NCI-H1092 (cell line): ENCODE measurements at places on chromosomes 5 and 9.

DNA sequence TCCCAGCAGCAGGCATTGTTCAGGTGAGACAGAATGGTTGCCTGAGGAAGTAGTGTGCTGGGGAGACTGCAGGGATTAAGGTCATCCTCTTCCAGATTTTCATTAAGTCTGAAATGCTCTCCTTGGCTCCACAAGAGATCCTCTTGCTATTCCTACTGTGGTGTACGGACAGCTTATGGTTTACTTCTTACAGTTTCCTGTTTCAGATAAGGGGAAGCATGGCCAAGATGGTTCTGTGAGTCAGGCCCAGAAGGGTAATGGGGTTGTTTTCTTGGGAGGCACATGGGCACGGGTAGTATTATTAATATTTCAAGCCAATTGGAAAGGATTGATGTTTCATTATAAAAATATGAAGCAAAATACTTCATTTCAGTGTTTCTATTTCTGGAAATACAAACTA is 42.9 kb downstream of the GLRX start:
- DNase-seq: no peak

- no peak for DNase-seq
These were observed 8.2 kb downstream of the GNE start for GRCh38 chr9:36250079-36250478.

GRCh38 chr5:36301858-36302603 is at the start of gene RANBP3L:
Gene RANBP3L, minus strand, starts transcription at chr5:36301902. Its CDS starts 486 bp downstream, at chr5:36301416.
- no peak for DNase-seq

DNA sequence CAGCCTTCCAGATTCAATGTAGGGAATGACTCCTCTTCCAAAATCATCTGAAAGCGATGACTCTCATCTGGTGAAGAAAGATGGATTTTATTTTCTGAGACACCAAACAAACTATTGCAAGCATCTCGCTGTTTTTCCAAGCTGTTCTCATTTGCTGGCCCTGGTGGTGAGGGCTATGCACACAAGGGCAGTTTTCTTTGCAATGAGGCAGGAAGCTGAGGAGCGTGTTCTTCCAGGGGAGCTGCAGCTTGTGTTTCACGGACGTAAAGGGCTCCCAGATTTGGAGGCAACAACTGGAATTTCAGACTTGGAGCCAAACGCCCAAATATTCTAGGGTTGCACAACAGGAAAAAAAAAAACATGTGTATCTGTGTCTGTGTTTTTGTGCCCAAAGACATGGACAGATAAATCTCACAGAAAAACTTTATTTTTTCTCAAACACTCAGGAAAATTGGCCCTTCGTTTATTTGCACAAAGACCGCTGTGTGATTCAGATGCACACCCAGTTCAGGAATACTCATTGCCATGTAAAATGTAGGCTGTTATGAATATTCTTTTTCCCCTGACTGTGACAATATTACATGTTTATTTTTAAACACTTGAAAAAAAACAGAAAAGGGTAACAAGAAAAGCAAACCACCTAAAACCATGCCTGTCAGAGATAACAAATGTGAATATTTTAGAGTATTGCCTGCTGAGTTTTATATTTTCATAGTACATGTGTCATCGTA is 151.3 kb downstream of the GAS1 start:
- DNase-seq: no peak

GRCh38 chr9:33139421-33140228 is 27.5 kb downstream of the B4GALT1 start:
- no peak for DNase-seq

- DNase-seq: no peak
These were observed 153.4 kb upstream of the ADRA1B start for GRCh38 chr5:159762921-159763320.

GRCh38 chr5:27652505-27652904 is 614.1 kb upstream of the CDH9 start:
- no peak for DNase-seq

DNA sequence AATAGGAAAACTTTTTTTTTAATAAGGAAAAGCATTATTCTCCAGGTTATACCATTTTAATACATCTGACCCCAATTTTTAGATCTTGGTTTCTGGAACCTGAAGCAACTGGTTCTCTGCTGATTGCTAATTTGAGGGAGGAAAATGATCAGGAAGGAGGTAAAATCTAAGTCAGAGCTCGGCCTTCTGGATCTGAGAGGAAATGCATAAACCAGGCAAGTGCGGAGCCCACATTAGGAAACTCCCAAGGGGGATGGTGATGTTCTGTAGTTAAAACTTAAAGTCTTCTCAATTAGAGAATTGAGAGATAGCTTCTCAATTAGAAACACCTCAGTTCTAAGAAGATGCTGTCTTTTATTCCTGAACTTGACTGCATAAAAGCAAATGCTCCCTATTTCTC is 113.5 kb downstream of the TSSK1B start:
- no peak for DNase-seq

GRCh38 chr5:84430863-84431663 is 46.4 kb upstream of the EDIL3 start:
- no peak for DNase-seq

DNA sequence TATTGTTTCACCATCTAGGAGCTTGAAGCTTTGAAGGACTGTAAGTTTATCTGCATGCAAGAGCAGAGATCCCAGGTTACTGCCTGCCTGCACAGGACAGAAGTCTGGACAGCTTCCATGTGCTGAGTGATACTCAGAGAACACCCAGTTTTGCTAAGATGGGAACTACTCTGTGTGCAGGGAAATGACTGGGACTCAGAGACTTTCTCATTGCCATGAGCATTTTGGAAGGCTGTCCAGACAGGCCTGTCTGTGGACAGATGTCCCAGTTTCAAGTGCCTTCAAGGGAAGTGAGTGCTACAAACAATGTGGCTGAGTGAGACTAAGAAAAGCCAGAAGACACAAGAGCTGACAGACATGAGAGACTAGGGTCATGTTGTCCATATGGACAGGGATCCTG is 19.2 kb upstream of the ZNF131 start:
- no peak for DNase-seq

DNA sequence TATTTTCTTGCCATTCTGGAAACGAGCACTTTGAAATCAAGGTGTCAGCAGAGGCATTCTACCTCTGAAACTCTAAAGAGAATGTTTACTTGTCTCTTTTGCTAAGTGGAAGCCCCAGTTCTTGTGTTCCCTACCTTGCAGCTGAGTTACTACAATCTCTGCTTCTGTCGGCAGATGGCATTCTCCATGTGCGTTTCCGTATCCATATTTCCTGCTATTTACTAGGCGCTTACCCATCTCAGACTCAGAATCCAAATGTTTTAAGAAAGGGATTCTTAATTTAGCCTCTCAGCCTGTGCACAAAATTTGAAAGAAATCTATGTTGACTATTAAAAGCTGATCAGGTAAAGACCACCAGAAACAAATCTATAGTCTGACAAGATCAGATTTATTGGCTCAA is 221.3 kb upstream of the FTMT start:
- no peak for DNase-seq

DNA sequence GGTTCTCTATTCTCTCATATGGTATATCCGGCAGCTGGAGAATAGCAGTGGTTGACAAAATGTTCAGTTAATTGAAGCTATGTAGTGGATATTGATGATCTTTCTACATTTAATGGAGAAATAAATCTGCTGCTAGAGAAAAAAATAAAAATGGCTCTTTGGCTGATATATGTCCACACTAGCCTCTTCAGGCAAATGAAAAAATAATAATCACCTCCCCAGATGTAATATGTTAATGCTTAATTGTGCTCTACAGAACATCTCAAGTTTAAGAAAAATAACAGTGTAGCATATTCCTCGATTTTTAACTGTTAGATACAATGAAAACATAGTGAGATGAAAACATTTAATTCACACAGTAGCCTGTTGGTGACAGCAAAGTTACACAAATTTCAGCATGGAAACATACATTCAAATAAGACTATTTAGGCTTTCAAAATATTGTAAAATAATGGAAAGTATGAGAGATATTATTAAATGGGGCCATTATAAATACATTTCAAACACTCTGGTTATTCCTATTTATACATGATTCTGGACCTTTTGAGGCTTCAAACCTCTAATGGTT is 543.0 kb downstream of the MAT2B start:
- no peak for DNase-seq

- DNase-seq: no peak
These were observed 18.1 kb upstream of the TOR2A start for GRCh38 chr9:127753148-127753547.

GRCh38 chr9:137267933-137268355 is 9.6 kb upstream of the TOR4A start:
- no peak for DNase-seq

GRCh38 chr5:144822503-144822902 is 651.8 kb downstream of the KCTD16 start:
- no peak for DNase-seq

DNA sequence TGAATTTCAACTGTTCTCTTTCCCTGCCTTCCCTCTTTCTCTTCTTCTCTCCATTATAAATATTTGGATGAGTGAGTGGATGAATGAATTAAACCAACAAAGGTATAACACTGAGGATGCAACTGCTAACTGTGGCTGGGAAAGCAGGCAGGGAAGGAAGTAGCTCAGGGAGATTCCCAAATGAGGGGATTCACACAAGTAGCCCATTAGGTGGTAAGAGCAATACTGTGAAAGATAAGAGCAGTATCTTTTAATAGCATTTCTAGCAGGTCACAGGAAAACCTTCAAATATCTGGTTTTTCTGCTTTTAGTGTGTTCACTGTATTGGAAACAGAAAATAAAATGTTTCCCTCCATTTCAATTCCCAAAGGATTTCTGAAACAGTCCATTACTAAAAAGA is 105.6 kb downstream of the OXCT1 start:
- no peak for DNase-seq

- no peak for DNase-seq
These were observed 65.2 kb downstream of the MYO10 start for GRCh38 chr5:16870878-16871277.

DNA sequence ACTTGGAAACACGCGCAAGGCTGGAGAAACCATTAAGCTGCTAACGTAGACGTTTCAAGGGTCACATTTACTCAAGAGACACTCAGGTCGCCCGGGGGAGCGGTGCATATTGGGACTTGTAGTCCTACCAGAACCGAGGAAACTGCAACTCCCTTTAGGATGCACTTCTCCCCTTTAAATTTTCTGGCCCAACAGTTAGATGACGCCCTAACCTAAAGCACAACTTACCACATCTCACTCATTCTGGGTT is 384 bp upstream of the DMXL1 start:
- DNase-seq: peak; percentile 63

DNA sequence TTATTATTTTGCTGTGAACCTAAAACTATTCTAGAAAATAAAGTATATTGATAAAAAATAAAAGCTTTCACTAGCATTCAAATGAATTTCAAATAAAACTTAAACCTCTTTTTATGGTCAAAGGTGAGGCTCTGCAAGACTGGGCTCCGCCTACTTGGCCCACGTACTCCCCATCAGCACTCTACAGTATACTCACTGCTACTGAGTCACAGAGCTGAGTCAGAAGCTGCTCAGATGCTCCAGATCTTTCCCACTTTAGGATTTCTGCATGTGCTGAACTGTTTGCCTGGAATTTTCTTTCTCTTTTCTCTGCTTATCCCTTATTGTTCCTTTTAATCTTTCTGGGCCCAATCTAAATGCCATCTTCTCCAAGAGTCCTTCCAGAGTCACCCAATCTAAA is 331.9 kb upstream of the CCNG1 start:
- no peak for DNase-seq

DNA sequence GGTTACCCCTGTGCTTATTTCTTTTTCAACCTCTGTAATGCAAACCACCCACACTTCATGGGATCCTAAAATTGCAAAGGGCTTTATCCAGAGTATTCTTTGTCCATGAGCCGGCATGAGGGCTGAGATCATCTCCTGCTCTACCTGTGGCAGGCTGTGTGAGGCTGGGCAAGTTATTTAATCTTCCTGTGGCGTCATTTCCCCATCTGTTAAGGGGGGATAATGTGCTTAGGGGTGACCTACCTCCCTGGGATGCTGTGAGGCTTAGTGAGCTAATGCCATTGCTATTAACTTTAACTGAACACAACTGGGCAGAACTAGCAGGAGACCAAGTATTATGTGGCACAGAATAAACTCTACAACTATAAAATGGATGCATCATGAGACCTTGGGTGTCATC is 17.0 kb downstream of the FRMPD1 start:
- DNase-seq: no peak

DNA sequence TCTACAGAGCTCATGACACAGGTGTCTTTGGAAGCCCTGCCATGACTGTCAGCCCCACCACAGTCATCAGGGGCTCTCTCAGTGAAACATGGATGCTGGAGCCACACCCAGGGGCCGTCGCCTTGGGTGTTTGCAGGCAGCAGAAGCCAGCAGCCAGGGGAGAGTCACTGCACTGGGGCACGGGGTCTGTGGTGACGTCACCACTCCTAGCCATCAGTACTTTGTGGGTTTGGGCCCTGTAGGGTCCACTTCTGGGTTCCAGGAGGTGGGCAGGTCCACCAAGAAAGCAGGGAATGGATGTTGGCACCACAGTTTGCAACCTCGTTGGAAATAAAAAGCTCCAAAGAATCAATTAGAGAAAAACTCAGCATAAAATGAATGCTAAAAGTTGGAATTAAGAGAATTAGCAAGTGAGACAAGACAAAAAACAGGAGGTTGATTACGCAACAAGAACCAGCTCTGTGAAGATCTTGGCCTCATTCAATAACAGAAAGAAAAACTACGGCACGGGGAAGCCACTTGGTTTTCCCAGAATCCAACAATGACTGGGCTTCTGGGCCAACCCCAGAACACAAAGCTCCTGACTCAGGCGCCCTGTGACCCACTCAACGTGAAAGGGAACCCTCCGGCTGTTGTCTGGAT is 34.3 kb downstream of the MED10 start:
- DNase-seq: no peak

GRCh38 chr5:142426129-142427014 is 101.6 kb upstream of the SPRY4 start:
- no peak for DNase-seq

DNA sequence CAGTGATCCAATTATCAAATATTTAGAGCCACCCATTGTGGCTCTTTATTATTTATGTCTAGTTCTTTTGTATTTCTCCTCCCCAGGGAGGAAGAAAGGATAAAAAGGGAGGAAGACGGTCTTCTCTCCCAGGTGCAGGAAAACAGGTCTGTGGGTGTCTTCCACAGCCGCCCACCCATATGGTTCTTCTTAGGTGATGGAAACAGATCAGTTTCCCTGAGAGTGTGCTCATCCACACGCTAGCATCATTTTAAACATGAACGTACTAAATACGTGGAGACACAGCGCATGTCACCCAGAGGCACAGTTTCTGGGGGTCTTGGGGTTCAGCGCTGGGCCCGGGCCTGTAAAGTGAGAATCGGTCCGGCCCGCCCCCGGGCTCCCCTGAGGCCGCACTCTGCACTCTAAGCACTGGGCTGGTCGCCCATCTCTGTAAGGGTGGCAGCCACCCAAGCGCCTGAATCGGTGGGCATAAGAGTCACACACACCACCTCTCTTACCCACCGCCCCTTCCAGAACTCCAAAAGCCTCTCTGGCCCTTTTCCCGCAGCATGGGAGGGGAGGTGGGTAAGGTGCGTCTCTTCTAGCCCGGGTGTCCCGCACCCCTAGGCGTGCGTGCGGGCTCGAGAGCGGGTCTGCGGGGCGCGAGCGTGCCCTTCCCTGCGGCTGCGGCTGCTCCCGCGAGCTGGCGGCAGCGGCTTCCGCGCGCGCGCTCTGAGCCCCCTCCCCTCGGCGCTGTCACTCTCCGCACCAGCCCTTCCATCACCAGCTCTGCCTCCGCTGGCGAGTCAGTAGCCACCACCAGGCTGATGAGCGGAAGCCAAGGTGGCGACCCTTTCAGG is 1.3 kb downstream of the PTCH1 start:
- peak; percentile 50 for DNase-seq
